ENCODE measurements at places on chromosomes 3 and 15.

- DNase-seq = no peak
Measured at GRCh38 chr3:49199239-49199899, 28.0 kb downstream of the KLHDC8B start.

DNA sequence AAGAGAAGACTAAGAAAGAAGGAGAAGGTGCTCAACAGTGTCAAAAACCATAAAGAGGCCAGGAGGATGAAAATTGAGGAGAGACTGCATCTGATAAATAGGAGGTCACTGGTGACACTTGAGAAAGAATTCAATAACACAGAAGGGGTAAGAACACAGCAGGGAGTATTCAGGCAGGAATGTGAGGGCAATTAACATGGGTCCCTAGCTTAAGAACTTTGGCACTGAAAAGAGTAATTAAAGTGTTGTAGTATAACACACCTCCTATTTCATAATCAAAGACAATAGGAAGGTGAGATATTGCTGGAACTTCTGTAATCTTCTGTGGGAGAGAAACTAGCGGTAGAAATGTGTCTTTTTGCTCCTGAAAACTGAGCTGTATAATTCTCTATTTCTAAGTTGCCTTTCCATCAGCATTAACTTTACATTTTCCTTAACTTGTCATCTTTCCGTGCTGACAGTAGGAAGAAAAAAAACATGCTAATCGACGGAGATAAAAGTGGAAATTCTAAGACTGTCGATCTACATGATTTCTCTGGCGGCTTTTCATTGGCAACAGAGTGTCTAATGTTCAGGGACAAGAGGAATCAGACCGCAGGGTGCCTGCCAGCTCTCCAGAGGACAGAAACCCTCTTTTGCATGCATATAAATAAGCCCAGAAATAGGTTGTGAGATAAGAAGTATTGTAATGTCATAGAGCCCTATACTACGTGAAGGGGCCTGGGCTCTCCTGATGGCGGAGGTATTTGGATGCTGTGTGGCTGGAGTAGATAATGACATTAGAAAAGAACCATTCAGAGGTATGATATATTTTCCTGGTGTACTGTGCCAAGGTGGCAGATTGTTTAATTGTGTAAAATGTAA is 147.9 kb upstream of the GAP43 start:
- DNase-seq = no peak

DNA sequence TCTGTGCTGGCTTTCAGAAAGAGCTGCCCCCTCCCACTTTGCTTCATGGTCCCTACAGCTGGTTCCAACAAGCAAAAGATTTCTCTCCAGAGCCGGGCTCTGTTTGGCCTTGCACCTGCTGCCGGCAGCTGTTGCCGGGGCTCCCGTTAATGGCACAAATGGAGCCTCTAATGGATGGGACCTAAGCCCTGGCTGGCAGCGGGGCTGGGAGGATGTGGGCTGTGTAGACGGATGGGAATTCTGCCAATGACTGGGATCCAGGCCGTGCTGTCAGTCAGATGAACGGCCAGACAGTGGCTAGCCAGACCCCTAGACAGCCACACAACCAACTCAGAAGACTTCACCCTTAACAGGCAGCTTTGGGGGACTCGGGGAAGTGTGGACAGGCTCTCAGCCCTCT is 88.0 kb downstream of the RPLP1 start:
- DNase-seq = no peak

GRCh38 chr3:72593881-72594397 is 254.3 kb downstream of the SHQ1 start:
- no peak for DNase-seq

DNA sequence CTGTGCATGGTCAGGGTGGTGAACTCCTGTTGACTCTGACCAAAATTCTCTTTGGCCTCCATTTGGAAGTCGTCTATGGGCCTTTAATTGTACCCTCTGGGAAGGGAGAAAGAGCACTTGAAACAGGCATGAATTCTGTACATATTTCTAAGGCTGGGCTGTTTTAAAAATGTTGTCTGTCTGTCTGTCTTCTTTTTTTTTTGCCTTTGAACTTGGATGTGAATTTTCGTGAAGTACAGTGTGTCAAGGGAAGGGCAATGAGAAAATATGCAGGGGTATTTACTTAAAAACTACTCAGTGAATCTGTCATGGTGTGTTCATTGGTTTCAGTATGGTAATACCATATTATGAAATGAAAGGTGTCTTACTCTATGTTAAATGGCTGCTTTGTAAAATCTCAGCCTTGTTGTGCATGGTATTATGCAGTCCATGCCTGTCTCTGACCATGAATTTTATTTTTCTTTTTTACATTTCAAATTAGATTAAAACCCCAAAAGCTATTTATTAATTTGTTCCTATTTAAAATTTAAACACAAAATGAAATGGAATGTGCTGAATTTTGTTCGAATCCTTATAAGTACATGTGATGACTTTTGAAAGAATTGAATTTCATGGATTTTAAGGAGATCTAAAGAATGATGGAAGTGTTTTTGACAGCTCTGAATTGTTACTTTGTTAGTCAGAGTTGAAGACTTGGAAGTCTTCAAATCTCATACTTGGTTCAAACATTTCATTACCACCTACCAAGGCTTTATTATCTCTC is 51.1 kb downstream of the RARB start:
- no peak for DNase-seq

- DNase-seq = no peak
Measured at GRCh38 chr3:120284747-120285507, at the start of gene GPR156. GPR156 (minus strand) TSS chr3:120285222; CDS start chr3:120244098, 41,124 bp downstream.

GRCh38 chr15:69797051-69797595 is 300.6 kb downstream of the TLE3 start:
- no peak for DNase-seq

Measured in activated CD8-positive, alpha-beta memory T cell treated with anti-CD3 and anti-CD28 coated beads, Interleukin-2, amount 50 U/mL, for 4 hours (primary cell).